Erythroblast (primary cell): ENCODE measurements at places on chromosomes 12 and 14.

GRCh38 chr12:72491426-72491825 lies 219.3 kb downstream of the TRHDE start:
- no peak for DNase-seq

DNA sequence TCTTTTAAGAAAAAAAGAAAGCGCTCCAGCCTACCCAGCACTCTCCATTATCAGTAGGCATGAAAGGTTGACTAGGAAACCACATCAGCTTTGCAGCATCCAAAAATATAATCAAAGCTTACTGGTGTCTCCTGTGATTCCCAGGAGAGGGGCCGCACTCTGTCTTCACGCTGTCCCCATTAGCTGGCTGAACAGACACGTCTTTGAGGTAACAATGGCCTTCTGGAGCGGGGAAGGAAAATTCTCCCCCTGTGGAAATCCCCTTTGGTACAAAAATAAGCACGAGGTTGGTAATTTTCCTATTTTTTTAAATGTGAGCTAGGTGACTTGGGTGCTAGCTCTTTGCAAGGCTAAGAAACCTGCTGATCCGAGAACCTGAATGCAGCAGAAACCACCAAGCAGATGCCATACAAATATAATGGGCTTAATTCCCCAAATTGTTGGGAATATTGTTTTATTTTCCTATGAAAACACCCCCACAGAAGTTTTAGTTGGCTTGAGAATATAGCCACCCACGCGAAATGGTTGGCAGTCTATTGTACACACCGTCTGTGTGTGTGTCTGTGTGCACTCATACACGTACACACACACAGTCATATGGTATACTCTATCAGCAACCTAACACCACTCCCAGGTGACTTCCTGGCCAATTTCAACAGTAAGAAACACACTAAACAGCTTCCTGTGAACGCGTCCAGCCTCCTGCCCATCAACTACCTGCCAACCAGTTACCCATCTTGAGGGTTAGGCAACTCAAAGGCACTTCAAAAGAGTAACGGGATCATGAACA lies 71.2 kb downstream of the KSR2 start:
- no peak for DNase-seq

DNA sequence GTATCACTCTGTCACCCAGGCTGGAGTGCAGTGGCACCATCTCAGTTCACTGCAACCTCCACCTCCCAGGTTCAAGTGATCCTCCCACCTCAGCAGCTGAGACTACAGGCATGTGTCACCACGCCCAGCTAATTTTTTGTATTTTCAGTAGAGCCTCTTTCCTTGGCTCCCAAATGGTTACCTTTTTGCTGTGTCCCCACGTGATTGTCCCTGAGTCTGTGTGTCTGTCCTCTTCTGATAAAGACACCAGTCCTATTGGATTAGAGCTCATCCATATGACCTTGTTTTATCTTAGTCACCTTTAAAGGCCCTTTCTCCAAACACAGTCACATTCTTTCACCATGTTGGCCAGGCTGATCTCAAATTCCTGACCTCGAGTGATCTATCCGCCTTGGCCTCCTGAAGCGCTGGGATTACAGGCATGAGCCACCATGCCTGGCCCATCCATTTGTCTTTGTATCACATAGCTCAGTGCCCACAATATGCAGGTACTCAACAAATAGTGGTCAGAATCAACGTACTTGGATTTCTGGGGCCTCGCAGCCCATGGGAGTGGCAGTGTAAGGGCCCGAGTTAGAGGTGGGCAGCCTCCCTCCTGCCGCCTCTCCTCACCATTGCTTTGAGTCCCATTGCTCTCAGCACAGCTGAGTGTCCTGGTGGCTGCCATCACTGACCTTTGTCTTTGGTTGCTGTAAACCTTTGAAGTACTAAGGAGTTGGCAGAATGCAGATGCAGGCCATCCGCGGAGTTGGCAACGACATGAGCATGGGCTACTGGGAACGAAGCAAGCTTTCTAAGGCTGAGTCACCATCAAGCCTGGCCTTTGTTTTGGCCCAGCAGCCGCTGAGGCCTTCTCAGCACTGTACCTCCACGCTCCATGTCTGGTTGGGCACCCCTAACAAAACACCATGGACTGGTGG lies 9.3 kb downstream of the TPCN1 start:
- DNase-seq = peak; percentile 19

DNA sequence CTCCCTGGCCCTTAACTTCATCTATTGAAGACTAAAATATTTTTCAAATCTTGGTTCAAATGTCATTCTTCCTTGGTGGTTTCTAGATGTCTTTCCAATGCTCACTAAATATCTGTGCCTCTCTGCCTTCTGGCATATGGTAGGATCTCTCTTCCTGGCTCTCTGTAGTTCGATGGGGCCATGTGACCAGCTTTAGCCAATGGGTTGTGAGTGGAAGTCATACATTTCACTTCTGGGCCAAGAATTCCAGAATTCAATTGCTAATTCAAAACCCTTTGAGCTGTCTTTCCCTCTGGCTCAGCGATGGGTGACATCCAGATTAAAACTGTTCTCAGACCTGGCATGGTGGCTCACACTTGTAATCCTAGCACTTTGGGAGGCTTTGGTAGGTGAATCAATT lies 25.8 kb upstream of the CTDSP2 start:
- no peak for DNase-seq

- no peak for DNase-seq
These were observed 206.9 kb downstream of the TTC7B start for GRCh38 chr14:90609376-90609775.

- peak; percentile 37 for DNase-seq
These were observed 430 bp downstream of the SLC41A2 start for GRCh38 chr12:104957719-104958000.

- DNase-seq = peak; percentile 54
These were observed 11.1 kb upstream of the KRT1 start for GRCh38 chr12:52691076-52691840.

- no peak for DNase-seq
These were observed 71.8 kb downstream of the CACNA1C start for GRCh38 chr12:2124466-2125023.

DNA sequence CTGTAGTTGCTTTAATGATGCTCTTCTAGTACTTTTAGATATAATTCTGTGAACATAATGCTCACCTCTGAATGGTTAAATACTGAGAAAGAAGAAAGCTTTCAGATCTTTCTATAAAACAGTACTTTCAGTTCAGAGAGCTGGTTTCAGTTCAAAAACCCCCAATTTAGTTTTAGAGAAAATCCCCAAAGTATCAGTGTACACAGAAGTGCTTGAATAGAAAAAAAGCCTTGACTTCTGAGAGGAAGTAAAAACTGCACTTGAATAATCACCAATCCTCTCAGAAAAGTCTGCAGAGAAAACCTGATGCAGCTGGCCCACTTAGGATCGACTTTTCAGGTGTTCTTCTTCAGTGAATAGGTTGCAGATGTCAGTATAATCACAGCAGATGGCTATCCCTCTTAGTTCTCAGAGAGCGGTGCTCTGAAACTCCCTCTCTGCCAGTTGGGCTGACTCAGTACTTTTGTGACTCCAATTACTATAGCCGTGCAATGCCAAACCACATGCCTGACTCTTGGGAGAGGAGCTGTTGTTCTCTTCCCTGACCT lies 616.3 kb downstream of the LRFN5 start:
- DNase-seq = no peak

GRCh38 chr12:91511795-91512420 lies 329.3 kb upstream of the DCN start:
- DNase-seq = no peak
